Ascending aorta (tissue), 2 donors: ENCODE measurements at places on chromosomes 4 and X. TPM values are rescaled to one million over a fixed set of nuclear protein-coding genes. Genes with fewer than 3 reads are reported as not detected.

Gene TMPRSS11B
- total RNA-seq: not detected

- no peak for DNase-seq
Observed at GRCh38 chrX:24594501-24594900, 52.6 kb downstream of the PCYT1B start.

Gene H2BW2
- total RNA-seq: not detected

GRCh38 chr4:6548201-6548881 lies 26.6 kb upstream of the MAN2B2 start:
- no peak for DNase-seq

Gene PAGE5
- total RNA-seq: not detected

Gene MAGEA2B
- total RNA-seq: not detected

- no peak for DNase-seq
Observed at GRCh38 chr4:54930226-54930625, 195.2 kb downstream of the KDR start.

GRCh38 chrX:133892337-133892736 lies 93.1 kb downstream of the GPC3 start:
- no peak for DNase-seq

Gene NXF3
- total RNA-seq: not detected

Gene SLITRK2
- not detected for total RNA-seq

- DNase-seq: no peak
Observed at GRCh38 chr4:100113732-100114131, 76.5 kb downstream of the DDIT4L start.

DNA sequence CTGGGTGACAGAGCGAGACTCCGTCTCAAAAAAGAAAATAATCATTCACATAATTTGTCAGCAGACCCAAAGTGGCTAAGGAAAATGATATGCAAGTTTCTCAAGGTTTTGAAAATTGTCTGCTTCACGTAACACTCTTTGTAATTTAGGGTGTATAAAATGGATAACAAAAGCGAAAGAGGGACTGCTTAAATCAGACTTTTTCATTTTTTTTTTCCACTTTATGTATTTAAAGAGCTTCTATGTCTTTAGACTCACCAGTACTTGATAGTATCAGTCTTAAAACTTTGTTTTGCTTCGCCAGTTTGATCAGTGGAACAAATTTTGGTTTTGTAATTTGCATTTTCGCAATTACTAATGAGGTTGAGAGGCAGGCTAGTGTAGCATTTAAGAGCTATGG lies 34.6 kb downstream of the USP9X start:
- DNase-seq: no peak

Gene PLP1
- 5.9 TPM for total RNA-seq
